ENCODE measurements at places on chromosomes 6 and 20.

DNA sequence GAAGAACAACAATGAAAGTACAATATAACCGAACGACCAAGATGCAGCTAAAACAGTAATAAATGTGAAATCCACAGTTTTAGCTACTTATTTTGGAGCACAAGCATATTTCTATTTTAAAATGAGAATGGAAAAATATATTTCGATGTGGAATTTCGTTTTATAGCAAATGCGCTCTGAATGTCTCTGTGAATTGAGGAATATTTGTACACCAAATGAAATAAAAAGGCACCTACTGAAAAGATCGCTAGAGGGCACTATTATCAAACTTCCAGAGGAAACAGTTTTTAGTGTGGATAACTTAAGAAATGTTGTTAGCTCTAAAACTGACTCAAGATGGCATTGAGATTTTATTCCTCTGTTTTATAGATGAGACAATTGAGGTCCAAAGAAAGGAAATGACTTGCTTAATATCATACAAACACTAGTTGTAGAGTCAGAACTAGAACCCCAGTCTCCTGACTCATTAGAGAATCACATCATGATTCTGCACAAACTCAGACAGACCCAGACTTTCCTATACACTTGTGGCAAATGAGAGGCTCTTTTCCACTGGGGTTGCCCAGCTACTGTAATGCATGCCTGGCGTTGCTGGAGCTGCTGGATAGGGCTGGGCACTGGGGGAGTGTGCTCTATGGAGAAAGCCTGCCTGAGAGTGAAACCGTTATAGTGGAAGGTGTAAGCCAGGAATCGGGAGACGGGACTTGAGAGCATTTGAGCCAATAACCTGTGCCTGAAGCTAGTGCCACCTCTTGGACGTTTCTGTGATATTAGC is 51.9 kb downstream of the GCLC start:
- peak; percentile 65 for DNase-seq

GRCh38 chr6:87641065-87641692 is 51.2 kb downstream of the ORC3 start:
- no peak for DNase-seq

DNA sequence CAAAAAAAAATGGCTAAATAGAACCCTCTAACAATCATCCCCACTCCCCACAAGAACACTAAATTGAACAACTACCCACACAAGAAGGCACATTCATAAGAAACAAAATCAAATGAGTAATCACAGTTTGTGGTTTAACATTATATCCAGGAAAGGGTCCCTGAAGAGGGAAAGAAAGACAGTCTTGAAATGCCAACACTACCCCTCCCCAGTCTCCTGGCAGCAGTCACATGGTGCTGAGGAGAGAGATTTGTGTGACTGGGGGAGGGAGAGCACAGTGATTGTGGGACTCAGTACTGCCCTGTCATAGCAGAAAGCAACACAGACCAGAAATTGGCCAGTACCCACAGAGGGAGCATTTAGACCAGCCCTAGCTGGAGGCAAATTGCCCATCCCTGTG is 443.7 kb upstream of the BTBD3 start:
- DNase-seq, result no peak

GRCh38 chr6:158022749-158023596 is 41.3 kb downstream of the SYNJ2 start:
- DNase-seq, result no peak

GRCh38 chr6:124008988-124009765 is 205.5 kb downstream of the NKAIN2 start:
- DNase-seq, result no peak

DNA sequence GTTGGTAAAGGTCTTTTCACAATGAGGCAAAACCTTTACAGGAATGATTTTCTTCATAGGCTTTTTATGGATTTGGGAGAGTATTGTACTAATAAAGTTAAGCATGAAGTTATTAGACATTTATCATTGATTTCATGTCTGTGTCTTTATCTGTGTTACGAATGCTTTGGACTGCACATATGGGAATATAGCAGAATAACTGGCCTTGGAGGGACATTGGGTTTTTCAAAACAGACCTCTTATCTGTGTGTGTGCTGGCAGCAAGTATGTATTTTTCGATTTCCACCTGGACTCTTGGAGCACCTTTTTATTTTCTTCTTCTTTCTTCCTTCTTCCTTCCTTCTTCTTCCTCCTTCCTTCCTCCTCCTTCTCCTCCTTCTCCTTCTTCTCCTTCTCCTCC is 74.6 kb downstream of the CDKAL1 start:
- DNase-seq, result no peak

DNA sequence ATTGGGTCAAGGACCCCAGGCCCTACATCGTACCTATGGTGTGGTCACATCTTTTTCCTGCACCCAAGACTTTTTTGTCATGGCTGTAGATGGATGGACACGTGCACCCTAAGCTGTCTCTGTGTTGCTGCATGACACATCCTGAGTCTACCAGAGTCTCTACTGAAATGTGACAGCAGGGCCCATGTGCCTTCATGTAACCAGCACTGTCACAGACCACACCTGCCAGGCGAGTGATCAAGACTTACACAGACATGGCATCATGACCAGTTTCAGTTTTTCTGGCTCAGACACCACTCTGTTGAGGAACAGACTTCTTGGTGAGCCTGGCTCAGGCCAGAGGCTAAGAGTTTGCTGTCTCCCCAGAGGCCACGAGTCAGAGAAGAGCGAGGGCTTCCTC is 7.6 kb downstream of the PRND start:
- no peak for DNase-seq

- DNase-seq, result no peak
These were observed 179.2 kb downstream of the PKHD1 start for GRCh38 chr6:51908243-51908642.

- no peak for DNase-seq
These were observed 28.3 kb upstream of the TMEM181 start for GRCh38 chr6:158531566-158531965.

DNA sequence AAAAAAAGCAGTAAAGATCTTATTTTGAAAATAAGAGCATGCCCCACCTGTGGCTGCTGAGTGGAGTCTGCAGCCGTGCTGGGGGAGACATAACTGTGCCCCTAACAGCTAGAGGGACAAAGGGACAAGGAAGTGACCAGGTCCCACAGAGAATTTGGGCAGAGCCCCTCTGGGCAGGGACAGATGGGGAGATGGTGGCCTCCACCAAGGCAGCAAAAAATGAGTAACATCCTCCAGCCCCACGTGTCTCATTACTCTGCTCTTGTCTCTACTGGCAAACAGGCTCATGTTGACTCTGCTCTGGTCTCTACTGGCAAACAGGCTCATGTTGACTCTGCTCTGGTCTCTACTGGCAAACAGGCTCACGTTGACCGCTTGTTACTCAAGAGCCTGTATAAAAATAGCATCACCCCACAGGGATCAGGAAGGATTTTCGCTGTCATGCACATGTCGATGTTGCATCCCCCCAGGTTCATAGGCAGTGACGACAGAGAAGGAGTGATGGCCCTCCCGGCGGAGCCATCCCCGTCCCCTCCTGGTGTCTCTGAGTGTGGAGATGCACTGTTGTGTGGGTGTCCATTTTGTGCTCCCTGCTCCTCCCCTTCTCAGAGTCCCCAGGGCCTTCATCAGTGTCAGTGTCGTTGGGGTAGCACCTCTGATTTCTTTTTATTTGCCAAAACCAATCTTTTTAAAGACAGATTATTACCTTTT is 17.3 kb upstream of the PCMTD2 start:
- no peak for DNase-seq

- no peak for DNase-seq
These were observed 3.6 kb downstream of the ESR1 start for GRCh38 chr6:151811081-151811480.

DNA sequence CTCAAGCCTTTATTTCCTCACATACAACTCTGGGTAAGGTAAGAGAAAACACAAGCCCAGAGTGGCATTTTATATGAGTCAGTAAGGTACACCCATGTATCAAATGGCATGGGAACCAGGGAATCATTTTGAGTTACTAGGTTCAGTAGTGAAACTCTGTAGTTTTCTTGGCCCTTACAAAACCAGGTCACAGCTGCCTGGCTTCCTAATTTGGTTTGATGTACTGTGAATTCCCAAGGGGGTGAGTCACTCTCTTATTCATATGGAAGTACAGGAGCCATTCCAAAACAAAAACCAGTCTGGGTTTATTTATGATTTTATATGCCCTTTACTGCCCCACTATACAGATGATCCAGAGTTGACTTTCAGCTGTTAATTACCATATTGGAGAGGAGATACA is 70.7 kb downstream of the PDE7B start:
- DNase-seq, result no peak

GRCh38 chr6:169998457-169998856 is 247.0 kb downstream of the ERMARD start:
- peak; percentile 4 for DNase-seq

DNA sequence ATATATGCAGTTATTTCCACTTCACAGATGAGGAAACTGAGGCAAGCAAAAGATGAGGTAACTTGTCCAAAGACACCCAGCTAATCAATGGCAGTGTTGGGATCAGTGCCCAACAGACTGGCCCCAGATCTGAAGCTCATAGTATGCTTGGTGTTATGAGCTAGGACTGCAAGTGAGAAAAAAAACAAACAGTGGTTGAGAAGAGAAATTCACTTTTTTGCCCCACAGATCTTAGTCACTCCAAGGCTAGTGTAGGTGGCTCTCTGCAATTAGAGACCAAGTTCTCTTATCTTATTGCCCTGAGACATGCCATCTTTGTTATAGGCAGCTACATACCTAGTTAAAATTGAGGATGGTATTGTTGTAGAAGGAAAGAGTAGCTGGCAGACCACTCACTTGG is 16.3 kb downstream of the PLEKHG1 start:
- no peak for DNase-seq

GRCh38 chr6:152170702-152171667 is 363.5 kb downstream of the ESR1 start:
- DNase-seq, result peak; percentile 71

DNA sequence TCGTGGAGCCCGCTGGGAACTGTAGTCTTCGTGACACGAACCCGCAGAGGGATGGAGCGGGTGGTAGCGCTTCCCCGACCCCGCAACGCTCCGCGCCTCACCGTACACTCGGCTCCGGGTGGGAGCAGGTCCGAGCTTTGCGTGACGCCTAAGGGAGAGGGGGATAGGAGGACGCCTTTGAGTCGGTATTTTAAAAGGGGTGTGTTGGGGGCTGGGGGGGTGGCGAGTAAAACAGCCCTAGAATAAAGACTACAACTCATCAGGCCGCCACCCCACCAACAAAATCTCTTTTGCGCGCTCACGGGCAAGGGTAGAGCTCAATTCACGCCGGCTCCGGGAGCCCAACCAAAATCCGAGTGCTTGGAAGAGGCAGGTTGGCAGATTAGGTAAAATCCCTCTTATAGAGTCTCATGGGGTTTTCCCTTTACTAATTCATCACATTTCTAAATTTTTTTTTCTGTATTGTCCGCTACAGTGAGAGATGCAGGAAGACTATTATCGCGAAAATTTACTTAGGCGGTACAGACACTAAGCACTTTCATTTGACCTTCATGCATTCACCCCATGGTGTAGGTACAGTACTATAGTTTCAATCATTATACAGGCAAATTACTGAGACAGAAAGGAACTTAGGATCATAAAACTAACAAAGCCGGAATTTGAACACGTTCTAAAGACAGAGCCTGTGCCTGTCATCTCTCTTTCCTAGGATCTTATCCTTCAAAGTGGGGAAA is 706 bp upstream of the SNX14 start:
- DNase-seq, result peak; percentile 61

GRCh38 chr6:73263570-73263909 is 544 bp upstream of the KHDC1 start:
- no peak for DNase-seq

DNA sequence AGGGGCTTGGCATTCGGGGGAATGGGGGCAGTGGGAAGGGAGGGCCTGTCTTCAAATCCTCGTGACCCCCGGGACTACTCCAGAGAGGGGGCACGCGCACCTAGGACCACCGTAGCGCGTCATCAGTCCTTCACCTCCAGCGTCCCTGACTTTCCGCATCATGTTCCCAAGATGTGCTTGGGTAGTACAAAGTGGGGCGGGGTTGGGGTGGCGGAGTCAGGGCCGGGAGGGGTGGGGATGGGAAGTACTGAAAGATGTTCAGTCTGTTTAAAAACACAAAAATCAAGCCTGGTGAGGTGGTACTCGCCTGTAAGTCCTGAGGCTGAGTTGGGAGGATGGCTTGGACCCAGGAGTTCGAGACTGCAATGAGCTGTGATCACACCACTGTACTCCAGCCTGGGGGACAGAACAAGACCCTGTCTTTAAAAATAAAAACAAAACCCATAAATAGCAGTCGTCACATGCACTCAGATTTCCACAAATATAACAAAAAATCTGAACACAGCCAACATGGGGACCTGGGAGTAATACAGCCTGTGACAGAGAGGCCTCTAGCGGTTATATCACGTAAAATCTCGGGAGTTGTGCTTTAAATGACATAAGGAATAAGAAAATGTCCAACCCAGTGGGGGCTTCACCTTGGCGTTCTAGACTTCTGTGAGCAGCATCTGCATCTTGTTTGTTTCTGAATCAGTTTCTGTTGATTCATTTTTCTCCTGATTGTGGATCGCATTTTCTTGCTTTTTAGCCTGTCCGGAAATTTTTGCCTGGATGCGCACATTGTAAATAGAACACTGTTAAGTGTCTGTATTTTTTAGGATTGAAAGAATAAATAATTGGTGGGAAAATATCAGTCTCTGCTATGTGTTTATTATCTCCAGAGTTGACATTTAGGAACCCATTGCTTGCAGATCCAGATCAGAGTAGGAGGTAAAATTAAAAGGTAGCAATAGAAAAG is 698 bp upstream of the LRP11 start:
- DNase-seq, result peak; percentile 25

- no peak for DNase-seq
These were observed 12.7 kb upstream of the HLA-DRB1 start for GRCh38 chr6:32602383-32602782.

DNA sequence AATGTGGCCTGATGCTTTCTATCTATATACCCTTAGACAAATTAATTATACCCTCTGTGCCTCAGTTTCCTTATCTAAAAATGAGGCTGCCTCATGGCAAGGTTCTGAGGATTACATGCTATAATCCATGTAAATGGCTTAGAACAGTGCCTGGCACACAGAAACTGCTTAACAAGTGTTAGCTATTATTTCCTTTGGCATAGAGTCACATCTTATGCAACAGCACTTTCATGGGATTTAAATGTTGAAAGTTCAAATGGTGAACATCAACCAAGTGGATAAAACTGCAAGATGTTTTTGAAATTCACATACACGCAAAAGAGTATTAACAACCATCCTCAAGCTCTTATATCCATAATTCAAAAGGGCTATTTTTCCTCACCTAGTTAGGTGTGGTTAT is 202.8 kb upstream of the JAG1 start:
- no peak for DNase-seq
